GM04504 (cell line): ENCODE measurements at places on chromosomes 7 and 10.
A peak's percentile ranks its signal among the peaks of the same experiment; 100 is the strongest.

DNA sequence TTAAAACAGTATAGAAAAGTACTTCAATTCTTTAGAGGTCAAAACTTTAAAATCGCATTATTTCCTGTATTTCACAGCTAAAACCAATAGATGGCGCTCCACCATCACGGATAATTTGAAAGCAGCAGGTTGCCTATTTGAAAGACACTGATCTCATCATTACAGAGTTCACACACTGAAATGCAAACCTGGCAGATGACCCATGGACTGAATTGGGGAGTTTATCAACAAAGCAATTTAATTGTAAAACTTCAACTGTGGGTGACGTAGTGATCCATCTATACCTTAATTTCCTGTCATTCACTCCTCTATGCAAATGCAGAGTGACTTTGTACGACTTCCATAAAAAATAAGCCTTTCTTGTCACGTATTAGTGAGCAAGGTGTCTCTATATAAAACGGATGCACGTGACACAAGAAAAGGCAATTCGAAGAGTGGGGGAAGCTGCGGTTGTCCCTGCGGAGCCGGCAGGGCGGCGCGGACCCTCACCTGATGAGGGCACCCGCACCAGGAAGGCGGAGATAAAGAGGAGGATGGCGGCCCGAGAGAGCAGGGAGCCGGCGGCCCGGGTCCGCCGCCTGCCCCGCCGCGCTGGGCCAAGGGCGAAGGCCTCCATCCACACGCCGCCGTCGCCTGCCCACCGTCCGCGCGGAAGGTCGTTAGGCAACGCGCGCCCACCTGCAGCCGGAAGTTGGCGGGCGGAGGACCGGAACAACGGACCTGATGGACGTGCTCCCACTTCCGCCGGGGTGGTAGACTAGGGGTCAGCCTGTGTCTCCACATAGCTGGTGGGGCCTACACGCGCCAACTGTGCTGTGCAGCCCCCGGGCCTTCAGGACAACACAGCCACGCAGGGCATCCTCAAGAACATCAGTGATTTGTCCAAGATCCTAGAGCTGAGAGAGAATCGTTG, at the start of gene ZPBP:
ZPBP (minus strand) TSS at position 668 of the 913 bp plus-strand sequence; CDS start at position 616, 52 bp downstream.
- DNase-seq = no peak

DNA sequence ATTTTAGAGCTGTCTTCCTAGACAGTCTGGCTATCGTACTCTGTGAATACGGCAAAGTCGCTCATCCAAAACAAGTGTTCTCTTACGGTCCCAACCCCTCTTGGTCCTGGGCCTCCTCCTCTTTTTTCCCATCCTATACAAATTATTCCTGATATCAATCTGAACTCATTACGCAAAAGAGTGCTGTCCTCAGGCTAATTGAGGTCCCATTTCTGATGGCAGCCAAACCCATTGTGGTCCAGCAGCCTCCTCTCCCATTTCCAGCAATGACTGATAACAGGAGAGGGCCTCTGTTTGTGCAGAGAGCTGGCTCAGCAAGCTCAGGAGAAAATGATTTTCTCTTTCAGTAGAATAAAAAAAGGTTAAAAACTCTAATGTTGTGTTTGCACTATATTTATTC, 203.4 kb upstream of the GHITM start:
- no peak for DNase-seq

GRCh38 chr7:149423449-149424110, 37.3 kb downstream of the ZNF777 start:
- DNase-seq = no peak

DNA sequence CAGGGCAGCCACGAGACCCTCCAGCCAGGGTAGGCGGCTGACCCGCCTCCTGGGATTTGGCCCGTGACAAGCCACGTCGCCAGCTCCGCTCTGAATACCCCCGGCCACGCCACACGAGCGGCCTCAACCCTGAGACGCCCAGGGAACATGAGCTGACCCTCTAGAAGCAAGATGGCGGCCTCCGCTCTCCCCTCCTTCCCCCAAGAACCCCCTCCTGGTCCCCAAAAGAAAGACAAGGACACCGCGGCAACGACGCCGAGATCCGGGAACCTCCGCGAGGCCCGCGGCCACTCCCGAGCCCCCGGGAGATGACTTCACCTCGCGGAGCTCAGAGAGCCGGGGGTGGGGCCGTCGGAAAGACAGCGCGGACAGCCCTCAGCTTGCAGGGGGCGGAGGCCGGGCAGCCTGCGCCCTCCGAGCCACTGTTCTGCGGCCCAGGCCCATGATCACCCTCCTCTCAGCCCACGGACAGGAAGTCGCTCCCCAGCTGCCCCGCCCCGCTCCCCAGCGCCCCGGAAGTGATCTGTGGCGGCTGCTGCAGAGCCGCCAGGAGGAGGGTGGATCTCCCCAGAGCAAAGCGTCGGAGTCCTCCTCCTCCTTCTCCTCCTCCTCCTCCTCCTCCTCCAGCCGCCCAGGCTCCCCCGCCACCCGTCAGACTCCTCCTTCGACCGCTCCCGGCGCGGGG, at the start of gene RALA:
RALA (plus strand) TSS at position 526 of the 685 bp plus-strand sequence. CDS start 63,096 bp downstream, outside the sequence.
- peak; percentile 85 for DNase-seq

- DNase-seq = no peak
These were observed 170.8 kb upstream of the KLF14 start for GRCh38 chr7:130904792-130905191.

- DNase-seq = no peak
These were observed 27.7 kb upstream of the CROT start for GRCh38 chr7:87317691-87318245.
